ENCODE measurements at places on chromosomes 6 and 20.

DNA sequence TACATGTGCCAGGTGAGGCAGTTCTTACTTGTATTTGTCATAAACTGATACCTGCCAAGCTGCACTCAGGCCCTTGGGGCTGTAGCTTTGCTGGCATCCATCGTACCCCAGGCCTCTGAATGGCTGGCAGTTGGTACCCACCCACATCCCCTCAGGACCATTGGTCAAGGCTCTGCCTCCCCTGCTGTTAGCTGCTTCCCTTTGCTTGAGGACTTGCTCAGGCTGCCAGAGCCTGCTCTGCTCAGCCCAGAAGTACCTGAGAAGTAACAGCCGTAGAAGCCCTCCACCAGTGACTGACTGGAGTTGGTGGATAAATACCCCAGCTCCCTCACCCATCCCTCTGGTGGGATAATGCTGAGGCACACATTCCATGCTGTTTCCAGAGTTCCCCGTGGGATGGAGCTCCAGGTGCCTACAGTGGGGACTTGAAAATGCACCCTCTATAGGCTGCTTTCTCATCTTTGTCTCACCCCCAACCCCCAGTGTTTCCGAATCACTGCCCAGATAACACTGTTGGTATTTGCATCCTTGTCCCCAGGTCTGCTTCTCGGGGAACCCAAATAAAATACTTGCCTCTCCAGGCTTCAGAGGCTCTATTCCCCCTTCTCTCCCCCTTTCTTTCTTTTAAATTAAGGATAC is 7.3 kb downstream of the EBF4 start:
- no peak for DNase-seq

GRCh38 chr20:56774873-56775272 is 145.8 kb downstream of the TFAP2C start:
- DNase-seq: no peak

DNA sequence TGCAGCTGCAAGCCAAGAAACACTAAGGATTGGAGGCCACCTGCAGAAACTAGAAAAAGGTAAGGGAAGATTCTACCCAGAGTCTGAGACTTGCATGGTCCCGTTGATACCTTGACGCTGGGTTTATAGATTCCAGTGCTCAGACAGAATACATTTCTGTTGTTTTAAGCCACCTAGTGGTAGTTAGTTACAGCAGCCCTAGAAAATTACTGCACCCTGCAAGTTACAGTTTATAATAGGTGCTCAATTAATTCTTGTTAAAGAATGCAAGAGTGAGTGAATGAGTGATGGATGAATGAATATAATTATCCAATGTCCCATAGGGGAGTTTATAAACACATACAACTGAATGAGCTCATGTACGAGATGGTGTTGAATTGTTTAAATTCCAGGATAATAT is 453.1 kb upstream of the SLC35B3 start:
- peak; percentile 26 for DNase-seq

- DNase-seq: no peak
Observed at GRCh38 chr6:31287619-31288018, 15.7 kb upstream of the HLA-C start.

- DNase-seq: no peak
Observed at GRCh38 chr20:24686156-24686555, 216.7 kb downstream of the SYNDIG1 start.

- DNase-seq: no peak
Observed at GRCh38 chr20:53040693-53041589, 68.8 kb downstream of the TSHZ2 start.

- DNase-seq: no peak
Observed at GRCh38 chr6:75896526-75896925, 147.5 kb downstream of the MYO6 start.

- no peak for DNase-seq
Observed at GRCh38 chr6:107592806-107593205, 102.9 kb downstream of the SOBP start.

DNA sequence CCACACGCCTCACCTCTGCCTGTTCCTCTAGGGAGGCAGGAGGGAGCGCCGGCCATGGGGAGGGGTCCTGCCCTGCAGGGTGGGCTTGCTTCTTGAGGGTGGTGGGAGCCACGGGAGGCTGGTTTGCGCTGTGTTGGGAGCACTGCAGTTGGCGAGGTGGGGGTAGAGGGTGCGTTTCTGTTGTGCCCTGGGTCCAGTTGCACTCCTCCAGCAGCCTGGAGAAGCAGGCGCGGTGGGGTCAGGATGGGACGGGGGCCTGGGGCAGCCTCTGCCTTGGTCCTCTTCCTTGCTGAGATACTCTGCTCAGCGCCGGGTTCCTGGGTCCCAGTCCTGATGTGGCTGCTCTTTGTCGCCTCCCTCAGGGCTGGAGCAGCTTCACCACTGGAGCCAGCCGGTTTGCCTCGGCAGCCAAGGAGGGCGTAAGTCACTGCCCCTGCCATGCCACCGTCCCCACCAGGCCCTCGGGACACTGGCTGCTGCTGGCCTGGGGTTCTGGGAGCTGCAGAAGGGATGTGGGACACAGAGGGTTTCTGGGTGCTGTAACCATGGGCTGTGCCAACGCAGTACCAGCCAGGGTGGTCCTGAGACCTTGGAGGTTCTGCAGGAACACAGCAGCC is 8.4 kb downstream of the ARFGAP1 start:
- no peak for DNase-seq
